ENCODE measurements at places on chromosomes 5 and 9.

DNA sequence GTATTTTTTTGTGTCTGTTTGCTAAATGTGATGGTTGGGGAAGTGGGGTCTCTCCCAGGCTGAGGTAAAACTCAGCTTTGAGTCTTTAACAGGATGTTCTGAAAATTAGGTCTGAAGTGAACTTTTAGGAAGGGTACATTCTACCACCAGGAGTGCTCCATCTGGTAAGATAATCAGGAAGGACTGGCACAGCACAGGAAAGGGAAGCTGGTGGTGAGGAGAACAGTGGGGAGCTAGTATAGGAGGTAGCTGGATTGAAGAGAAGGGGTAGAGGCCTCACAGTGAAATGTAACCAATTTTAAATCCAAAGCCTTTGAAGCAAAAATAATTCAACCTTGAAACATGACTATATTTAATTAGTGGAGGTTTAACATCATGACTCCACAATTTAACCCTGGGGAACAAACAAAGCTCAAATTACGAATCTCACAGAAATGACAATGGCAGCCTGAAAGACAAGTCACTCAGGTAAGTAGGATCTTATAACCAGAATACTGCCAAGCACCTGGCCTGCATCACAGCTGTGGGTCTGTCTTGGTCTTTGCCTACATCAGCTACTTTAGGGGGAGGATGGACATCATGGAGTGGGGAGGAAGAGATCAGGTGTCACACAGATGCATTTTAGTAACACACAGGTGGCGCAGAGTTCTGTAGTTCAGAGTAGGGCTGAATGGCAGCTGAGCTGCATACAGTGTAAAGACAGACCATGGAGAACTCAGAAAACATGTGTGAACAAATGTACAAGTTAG, 445.3 kb downstream of the DMRT2 start:
- DNase-seq, result no peak

DNA sequence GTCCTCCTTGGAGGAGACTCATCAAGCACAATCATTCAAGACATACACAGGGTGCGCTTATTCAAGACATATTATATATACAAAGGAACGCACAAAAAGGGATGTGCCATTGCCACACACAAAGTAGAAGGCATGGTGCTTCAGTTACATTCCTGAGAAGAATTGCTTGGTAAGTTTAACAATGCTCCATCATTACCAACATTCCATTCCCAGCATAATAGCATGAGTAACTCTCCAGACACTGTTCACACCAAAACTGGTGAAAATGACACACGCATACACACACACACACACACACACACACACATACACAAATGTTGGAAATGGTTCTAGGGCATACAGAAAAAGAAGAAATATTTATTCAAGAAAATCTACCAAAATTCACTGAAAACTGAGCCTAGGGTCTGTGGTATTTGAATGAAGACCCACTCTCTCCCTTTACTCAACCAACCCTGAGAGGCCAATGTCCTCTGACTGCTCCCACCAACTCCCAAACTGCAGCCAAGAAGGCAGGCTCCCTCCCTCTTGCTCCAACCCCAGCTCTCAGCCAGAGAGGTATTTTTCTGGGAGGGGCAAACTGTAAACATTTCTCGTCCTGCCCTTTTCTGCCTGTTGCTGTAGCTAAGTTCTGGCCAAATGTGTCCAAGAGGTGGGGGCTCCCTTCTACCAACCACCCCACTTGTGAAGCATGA, 19.9 kb downstream of the UGT3A1 start:
- DNase-seq, result no peak

DNA sequence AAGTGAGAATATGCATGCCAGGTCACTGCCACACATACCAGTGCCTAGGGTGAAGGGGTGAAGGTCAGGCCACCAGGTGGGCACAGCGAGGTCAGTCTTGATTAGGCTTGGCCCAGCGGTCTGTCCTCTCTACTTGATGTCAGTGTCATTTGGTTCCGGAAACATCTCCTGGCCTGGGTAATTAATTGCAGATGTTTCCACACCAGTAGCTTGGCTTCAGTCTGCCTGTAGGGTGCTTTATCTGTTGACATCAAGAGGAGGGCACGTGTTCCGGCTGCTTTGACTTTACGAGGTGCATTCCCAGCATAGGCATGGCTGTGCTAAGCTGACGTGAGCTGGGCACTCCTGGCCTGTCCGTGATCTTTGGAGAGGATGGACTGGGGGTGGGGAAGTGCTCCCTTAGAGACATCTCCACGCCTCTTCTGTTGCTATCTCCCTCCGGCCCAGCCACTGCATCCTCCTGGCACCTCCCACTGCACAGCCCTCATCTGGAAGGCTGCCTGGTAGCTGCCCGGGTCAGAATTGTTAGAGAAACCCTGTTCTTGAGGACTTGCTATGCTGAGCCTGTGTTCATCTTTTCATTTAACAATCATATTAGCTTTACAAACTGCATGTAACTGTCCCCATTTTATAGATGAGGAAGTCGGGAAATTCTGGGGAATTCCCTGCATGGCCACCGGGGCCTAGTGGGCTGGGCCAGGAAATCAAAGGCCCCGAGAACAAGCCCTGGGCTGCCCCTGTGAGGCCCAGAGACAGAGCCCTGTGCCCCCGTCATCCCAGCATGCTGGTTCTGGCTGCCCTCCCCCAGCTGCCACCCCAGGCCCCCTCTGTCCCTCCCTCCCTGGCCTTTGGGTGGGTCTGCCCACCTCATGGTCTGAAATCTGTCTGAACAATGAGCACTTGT, 29.1 kb downstream of the JADE2 start:
- DNase-seq, result peak; percentile 43

GRCh38 chr5:39253196-39253595, 33.8 kb upstream of the FYB1 start:
- no peak for DNase-seq

DNA sequence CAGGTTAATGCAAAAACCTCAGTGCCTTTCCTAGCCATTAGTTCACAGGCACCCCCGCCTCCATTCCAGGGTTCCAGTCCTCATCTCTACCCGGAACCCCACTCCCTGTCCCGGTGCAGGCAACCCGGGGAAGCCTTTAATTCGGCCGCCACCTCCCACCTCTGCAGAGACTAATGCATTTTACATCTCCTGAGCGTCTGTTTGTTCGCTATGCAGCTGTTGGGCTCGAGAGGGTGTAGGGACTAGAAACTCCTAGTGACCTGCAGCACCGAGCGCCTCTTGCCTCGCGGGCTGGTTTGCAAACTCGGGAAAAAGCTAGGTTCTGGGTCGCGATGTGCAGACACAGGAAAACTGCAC, 3.6 kb downstream of the GDNF start:
- no peak for DNase-seq

DNA sequence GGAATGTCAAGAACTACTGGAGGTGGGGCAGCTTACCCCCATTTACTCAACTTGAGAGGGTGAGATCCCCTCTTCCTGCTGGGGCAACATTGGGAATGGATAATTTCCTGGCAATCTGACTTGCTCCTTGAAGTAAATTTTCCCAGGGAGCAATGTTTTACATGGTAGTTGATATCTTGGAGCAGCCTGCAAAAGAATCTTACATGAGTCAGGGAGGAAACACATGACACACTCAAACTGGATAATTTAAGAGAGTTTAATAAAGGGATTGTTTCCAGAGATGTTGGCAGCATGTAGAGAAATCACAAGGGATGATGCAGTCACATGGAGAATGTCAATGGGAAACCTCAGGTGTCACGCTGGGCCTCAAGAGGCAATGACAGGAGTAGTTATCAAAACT, 212.5 kb downstream of the GAS1 start:
- no peak for DNase-seq

DNA sequence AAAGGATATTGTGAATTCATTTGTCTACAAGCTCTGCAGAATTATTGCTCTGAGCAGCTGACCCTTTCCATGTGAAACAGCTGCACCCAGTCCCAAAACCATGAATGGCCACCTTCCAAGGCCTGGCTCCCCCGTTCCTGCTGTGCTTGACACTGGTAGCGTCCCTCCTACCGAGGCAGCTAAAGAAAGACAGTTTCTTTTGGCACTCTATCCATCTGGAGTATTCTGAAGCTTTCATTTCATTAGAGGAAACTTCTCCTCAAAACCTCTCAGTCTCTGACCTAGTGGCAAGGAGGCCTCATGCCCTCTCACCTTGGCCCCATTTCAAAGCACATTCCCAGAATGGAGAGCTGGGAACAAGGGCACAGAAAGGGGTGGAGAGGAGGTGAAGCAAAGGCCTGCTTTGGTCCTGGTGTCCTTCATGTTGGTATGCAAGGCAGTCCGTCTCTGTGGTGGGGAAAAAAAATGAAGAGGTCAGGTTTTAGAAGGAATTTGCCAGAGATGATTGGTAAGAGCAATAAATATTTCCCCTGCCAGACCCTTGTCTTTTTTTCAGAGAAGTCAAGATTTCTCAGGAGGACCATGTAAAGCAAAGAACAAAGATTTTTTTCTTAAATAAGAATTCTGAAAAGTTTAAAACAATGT, 232.0 kb downstream of the RFK start:
- DNase-seq, result no peak

DNA sequence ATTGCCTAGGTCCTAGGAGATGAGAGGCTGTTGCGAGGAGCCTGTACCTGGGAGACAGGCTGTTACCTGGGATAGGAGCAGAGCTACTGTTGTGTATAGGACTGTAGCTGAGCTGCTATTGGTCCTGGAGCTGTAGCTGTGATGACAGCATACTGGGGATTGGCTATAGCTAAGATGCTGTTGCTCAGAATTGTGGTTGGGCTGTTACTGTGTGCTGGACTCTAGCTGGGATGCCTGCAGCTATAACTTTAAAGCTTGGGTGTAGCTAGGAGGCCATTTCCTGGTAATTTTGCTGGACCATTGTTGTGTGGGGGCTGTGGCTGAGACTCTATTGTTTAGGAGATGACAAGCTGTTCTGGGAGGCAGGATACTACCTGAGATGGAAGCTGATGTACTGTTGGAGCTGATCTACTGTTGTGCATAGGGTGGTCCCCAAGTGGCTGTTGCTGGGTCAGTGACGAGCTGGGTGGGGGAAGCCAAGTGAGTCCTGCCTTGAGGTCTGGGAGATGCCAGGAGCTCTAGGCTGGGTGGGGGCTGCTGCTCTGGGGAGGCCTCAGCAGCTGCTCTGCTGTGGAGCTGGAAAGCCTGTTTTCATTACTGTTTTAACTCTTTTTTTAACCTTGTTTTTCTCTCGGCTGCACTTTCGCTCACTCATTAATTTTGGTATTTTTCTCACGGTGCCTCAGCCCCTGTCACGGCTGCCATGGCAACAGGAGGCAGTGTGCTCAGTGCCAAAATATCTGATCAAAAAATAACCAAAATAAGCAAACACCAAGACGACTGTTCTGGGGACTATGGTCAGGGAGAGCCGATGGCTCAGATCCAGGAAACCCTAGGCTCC, 3.0 kb upstream of the PCDH1 start:
- no peak for DNase-seq

DNA sequence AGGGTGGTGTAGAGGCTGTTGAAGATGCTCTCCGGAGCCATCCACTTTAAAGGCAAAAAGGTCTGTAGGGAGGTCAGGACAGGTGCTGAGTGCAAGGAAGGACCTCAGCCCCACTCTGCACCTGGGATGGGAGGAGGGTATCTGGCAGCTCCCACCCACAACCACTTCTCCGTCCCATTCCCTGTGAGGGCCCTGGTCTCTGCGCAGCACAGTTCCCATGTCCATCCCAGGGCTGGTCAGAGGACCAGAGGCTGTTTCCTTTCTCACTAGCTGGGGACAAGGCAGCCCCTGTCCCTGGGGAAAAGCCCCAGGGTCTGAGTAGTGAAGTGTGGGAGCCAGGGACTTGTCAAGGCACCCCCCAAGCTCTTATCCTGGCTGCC, 33.7 kb upstream of the CSF1R start:
- DNase-seq, result no peak

- no peak for DNase-seq
Observed at GRCh38 chr5:144191998-144192397, 21.3 kb downstream of the KCTD16 start.

GRCh38 chr5:77145666-77146065, 58.6 kb upstream of the ZBED3 start:
- DNase-seq, result no peak

DNA sequence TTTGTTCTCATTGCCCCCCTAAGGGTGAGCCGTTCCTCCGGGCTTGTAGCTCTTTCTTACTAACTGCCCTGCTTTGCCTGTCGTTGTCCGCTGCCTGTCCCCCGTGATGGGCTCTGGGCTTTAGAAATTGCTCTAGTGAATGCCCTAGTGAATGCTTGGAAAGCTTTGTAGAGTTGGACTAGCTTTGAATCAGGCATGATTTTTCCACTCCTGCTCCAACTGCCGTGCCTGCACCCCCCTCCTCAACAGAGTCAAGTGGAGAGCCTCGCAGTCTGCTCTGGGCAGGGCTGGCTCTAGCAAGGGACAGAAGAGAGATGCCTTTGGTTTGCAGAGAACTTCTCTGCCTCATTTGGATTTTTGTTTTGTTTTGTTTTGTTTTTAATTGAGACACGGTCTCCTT, 46.8 kb upstream of the DAB2IP start:
- DNase-seq, result no peak

- DNase-seq, result no peak
Observed at GRCh38 chr9:14616188-14616982, 76.8 kb downstream of the ZDHHC21 start.

DNA sequence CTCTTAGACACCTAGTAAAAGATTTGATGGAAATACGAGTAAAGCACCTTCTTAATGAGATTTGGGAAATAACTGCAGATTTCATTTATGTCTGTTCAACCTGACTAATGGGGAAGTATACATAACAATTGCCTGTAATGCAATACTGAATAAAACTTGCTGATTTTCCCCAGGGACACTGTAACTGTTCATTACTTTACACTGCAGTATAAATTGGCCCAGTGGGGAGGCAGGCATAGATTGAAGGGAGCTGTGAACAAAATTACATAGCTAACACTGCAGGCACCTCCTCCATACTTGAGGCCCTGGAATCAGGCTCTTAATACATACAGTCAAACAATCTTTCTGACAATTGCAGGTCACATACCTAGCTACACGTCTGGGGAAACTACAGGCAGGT, 216.2 kb downstream of the PTPRD start:
- DNase-seq, result no peak

Measured in head of caudate nucleus (tissue), 42 donors.